ENCODE measurements at places on chromosomes 7 and 10.

DNA sequence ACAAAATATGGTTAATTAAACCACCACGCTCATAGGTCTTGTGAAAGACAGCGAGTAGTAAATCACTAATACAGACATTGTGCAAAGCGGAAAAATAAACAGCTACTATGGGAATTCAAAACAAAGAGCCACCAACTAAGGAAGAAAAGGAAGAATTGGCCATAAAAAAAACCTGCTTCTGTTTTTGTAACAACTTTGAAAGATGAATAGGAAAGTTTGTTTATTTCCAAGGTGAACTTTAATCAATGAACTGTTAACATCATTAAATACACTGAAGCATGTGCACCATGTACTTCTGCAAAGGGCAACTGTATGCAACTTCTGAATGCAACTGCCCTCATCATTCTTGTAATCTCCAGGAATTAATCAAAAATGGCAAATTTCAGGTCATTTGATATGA, 651.1 kb downstream of the PARD3 start:
- H3K36me3 ChIP-seq = no peaks in the 10 kb centered on the region
- H3K4me3 ChIP-seq = no peak overlapping the region
- DNase-seq = no peak
- H3K4me1 ChIP-seq = no peaks in the 10 kb centered on the region

DNA sequence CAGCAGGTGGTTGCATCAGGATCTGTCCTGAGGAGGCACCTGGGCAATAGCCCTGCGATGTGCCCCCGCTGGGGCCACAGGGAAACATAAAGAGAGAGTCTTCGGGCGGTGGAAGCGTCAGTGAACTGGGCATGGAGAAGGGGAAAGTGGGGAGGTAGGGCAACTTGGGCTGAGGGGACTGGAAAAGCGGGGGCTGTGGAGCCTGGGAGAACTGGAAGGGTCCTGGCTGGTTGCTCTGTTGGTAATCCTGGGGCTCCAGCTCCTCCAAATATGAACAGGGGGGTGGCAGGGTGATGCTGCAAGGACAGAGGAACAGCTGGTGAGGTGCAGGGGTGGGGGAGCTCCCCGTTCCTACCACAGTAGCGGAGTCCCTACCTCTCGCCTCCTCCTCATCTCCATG, 5.2 kb downstream of the NOBOX start:
- DNase-seq = no peak
- H3K36me3 ChIP-seq = no peaks in the 10 kb centered on the region
- H3K4me3 ChIP-seq = no peak overlapping the region
- peaks cover 3% of the 10 kb centered on the region for H3K27me3 ChIP-seq
- H3K4me1 ChIP-seq = no peaks in the 10 kb centered on the region
- no peak overlapping the region for H3K27ac ChIP-seq

DNA sequence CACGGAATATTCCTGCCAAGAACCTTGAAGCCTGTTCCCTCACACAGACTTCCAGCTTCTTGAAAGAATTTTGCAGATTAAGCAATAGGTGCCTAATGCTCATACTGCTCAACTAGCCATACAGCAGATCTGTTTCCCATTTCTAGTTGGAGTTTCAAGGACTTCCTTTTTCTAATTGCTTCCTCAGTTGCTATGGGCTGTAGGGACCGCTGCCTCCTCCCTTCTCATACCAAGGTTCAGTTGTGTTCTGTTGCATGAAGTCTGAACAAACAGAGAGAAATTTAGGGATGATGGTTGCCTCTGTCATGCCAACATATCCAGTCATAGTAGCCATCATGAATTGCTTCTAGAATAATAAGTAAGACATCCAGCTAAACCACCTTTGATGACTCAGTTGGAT, 6.8 kb downstream of the ITGA8 start:
- peaks cover 3% of the 10 kb centered on the region for H3K27me3 ChIP-seq
- no peaks in the 10 kb centered on the region for H3K36me3 ChIP-seq
- H3K4me3 ChIP-seq = no peak overlapping the region
- no peak for DNase-seq
- H3K4me1 ChIP-seq = no peaks in the 10 kb centered on the region

DNA sequence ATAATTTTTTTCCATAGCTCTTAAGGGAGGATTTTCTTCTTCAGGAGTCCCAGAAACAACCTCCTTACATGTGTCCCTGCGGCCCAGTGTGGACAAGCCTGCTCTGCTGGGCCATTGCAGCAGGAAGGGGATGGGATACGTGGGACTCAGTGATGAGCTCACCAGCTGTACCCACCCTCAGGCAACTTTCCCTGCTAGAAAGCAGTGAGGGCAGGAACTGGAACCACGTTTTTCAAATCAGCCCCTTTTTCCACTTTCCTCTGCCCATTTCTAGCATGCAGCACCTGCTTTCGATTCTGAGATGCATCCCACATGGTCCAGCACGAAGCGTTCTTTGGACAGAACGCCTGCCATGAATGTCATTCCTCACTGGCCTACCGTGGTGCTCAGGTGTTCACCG, 232.7 kb downstream of the KLF6 start:
- H3K27me3 ChIP-seq = no peaks in the 10 kb centered on the region
- H3K36me3 ChIP-seq = no peaks in the 10 kb centered on the region
- DNase-seq = no peak
- H3K4me3 ChIP-seq = no peak overlapping the region
- H3K27ac ChIP-seq = no peak overlapping the region
- no peaks in the 10 kb centered on the region for H3K4me1 ChIP-seq

DNA sequence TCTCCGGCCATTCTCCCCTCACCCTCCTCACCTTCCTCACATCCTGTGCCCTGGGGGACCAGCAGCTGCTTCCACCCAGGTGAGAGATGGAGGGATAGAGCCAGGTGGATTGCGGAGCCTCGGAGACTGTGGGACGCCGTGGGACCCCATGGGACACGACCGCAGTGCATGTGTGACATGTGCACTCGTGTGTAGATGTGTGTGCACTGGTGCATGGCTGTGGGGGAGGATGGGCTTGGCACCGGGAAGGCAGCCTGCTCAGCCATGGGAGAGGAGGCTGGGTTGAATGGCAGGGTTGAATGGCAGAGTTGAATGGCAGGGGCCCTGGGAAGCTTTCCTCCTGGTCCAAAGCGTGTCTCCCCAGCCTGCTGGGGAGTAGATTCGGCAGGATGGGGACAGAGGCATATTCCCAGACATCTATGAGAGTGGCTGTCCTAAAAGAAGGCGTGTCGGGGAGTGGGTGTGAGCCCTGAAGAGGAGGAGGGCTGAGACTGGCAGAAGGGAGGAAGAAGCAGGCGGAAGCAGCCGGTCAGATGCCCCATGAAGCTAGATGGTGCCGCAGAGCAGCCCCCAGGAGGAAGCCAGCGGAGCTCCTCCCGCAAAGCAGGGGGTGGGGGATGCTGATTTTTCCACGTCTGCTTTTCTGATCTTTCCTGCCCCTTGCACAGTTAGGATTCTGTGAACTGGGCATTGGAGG, 815 bp downstream of the GIMAP8 start:
- no peaks in the 10 kb centered on the region for H3K36me3 ChIP-seq
- peak overlapping the region; percentile 22 for H3K27ac ChIP-seq
- peak overlapping the region; percentile 32 for H3K4me3 ChIP-seq
- no peaks in the 10 kb centered on the region for H3K4me1 ChIP-seq

DNA sequence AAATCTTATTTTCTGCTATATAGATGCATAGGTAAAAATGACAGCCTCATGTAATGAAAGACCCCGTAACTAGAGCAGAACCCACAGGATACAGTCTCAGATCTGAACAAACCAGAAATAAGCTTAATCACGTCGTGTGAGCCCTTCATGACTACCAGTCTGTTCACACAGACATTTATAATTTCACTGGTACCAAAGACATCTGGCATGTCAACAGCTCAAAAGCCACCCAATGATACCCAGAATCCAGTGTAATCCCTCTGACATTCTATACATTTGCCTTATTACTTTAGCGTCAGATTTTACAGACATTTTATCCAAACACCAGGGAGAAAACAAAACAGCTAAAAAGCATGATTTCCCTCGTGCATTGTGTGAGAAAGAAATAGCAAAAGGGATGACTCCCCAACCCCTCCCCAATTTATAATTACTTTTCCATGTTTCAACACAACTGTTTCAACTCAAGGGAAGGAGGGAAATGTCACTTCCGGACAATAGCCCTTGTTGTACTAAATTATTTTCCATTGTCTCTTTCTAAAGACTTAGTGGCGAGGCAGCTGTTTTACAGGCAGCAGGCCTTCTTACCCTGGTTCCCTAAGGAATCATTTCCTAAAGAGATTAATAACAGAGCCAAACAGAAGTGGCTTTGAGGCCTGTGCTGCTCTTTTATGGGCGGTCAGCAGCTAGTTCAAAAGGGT, 33.2 kb downstream of the DOCK4 start:
- no peaks in the 10 kb centered on the region for H3K4me1 ChIP-seq
- H3K36me3 ChIP-seq = no peaks in the 10 kb centered on the region

DNA sequence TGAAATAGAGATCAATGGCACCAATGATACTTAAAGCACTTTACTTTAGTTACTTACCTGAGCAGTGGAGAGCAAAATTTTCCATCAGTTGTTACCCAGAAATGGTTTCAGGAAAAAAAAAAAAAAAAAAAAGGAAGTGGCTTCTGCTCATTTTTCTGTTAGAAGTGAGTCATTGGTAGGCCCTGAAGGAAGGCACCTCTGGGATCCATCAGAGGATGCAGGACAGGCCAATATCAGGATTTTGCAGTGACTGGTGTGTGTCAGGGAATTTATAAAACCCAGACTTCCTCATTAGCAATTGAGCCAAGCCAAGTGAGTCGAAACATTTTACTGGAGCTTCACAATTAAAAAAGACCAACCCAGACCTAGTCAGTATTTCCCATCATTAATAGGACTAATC, 2.3 kb upstream of the SMIM30 start:
- peaks cover 7% of the 10 kb centered on the region for H3K36me3 ChIP-seq
- no peak overlapping the region for H3K4me3 ChIP-seq
- no peaks in the 10 kb centered on the region for H3K27me3 ChIP-seq
- no peak overlapping the region for H3K27ac ChIP-seq
- DNase-seq = no peak
- H3K4me1 ChIP-seq = no peaks in the 10 kb centered on the region

DNA sequence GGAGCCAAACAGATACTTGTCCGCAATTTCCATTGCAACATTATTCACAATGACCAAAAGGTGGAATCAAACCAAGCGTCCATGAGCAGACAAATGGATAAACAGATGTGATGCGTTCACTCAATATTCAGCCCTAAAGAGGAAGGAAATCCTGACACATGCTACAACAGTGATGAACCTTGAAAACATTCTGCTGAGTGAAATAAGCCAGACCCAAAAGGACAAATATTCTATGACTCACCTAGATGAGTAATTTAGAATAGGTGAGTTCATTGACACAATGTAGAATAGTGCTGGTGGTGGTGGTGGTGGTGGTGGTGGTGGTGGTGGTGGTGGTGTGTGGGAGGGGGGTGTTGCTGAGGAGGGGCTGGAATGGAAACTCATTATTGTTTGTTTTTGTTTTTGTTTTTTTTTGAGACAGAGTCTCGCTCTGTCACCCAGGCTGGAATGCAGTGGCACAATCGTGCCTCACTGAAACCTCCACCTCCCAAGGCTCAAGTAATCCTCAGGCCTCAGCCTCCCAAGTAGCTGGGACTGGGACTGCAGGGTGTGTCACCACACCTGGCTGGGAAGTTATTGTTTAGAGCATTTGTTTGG, 28.6 kb downstream of the SMKR1 start:
- H3K4me1 ChIP-seq = no peaks in the 10 kb centered on the region
- H3K4me3 ChIP-seq = no peak overlapping the region
- H3K36me3 ChIP-seq = no peaks in the 10 kb centered on the region
- DNase-seq = no peak
- no peak overlapping the region for H3K27ac ChIP-seq

DNA sequence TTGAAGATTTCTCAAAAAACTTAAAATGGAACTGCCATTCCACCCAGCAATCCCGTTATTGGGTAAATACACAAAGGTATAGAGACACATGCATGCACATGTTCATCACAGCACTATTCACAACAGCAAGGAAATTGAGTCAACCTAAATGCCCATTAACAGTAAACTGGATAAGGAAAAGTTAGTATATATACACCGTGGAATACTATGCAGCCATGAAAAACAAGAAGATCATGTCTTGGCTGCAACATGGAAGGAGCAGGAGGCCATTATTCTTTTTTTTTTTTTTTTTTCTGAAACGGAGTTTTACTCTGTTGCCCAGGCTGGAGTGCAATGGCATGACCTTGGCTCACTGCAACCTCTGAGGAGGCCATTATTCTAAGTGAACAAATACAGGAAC, 749.0 kb downstream of the MAGI2 start:
- no peaks in the 10 kb centered on the region for H3K36me3 ChIP-seq
- no peaks in the 10 kb centered on the region for H3K4me1 ChIP-seq
- no peaks in the 10 kb centered on the region for H3K27me3 ChIP-seq
- H3K4me3 ChIP-seq = no peak overlapping the region
- H3K27ac ChIP-seq = no peak overlapping the region
